Activated B cell treated with CpG ODN at 0.5 μM for 24 hours (primary cell): ENCODE measurements at places on chromosomes 4 and X.

DNA sequence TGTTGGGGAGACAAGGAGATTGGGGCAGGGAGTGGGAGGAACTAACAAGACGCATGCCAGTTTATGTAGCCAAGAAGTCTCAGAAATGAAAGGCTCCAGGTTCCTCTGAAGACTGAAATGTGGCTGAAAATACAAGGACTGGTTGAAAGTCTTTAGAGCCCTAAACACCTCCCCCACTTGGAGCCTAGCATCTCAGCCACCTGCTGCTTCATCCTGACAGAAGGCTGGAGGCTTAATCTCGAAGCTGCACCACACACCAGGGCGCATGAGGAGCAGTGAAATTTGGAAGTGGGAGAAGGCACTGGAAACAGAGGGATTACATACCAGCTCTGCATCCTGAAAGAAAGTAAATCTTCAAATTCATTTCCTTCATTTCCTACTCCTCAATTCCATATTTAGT lies 160.7 kb upstream of the FTHL17 start:
- H3K27ac ChIP-seq = no peak overlapping the region
- H3K4me3 ChIP-seq = no peak overlapping the region
- no peak for DNase-seq

DNA sequence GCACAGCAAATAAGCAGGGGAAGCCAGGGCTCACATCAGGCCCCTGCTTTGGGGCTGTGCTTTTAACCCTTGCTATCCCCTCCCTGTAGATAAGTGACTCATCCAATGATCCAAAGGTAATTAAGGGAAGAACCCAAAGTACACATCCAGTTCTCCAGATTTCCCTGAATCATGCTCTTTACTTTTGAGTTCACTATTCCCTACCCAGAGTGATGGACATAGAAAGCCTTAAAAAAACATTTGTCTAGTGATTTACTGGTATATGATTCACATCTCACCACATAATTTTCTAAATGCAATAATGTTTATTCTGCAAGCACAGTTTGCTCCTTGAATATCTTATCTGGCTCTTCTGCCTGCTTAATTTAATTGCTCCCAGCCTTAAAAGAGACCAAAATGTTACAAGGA lies 136.2 kb downstream of the PPP3CA start:
- no peaks in the 10 kb centered on the region for H3K27me3 ChIP-seq
- peaks cover 63% of the 10 kb centered on the region for H3K4me1 ChIP-seq
- no peaks in the 10 kb centered on the region for H3K36me3 ChIP-seq
- H3K4me3 ChIP-seq = no peak overlapping the region
- DNase-seq = no peak

DNA sequence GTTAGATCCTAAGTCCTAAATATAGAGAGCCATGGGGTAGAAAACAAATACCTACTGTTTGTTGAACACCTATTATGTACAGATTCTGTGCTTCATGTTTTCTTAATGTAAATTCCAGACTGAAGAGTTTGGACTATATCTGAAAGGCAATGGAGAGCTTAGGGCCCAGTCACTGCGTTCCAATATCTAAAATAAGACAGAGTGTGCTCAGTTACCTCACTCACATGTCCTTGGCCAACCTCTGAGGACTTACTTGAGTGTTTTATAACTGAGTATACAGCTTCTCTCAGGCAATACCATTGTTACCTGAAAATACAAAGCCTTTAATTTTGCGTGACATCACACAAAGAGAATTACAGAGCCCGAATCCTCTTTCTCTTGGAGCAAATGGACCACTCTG lies 53.2 kb downstream of the GRIA3 start:
- no peaks in the 10 kb centered on the region for H3K4me1 ChIP-seq
- H3K4me3 ChIP-seq = no peak overlapping the region
- no peaks in the 10 kb centered on the region for H3K27me3 ChIP-seq
- H3K36me3 ChIP-seq = no peaks in the 10 kb centered on the region
- no peak for DNase-seq

DNA sequence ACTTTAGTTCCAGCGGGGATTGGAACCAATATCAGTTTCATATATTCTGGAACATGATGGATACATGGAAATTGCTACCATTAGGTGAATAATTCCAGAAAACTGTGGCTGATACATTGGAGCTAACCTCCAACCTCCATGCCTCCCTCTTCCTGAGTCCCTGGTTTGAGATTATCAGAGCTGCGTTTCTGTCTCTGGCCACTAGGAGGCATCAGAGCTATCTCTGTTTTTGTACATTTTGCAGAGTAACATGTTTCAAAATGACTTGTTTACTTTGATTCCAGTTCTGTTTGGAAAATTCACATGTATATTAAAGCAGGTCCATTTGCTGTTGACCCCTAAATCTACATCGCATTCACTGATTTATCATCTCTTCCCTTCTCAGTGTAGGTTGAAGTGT lies 2.4 kb upstream of the RAB40AL start:
- no peak for DNase-seq
- H3K27me3 ChIP-seq = no peaks in the 10 kb centered on the region
- H3K36me3 ChIP-seq = no peaks in the 10 kb centered on the region

GRCh38 chrX:148867596-148867995 lies 367.2 kb downstream of the AFF2 start:
- no peaks in the 10 kb centered on the region for H3K36me3 ChIP-seq
- no peaks in the 10 kb centered on the region for H3K27me3 ChIP-seq
- no peak overlapping the region for H3K27ac ChIP-seq
- H3K4me3 ChIP-seq = no peak overlapping the region

DNA sequence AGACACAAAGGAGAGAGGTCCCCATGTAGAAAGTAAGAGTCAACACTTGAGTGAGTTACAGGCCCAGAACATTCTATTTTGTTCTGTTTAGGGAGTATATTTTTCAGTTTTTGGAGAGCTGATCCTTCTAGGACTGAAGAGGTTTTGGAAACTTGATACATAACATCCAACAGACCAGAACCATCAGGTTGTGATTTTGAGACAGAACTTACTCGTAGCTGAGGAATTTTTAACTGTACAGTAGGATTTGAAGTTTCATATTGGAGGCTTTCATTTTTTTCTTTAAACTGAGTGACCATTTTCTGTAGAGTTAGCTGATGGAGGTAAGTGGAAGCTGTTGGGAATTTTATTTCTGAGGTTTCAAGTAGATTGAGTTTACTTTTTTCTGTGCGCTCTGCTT lies 73.3 kb downstream of the NCAPG start:
- no peak for DNase-seq
- no peak overlapping the region for H3K4me3 ChIP-seq
- no peaks in the 10 kb centered on the region for H3K27me3 ChIP-seq
- H3K27ac ChIP-seq = no peak overlapping the region
- H3K36me3 ChIP-seq = peaks cover 17% of the 10 kb centered on the region
- no peaks in the 10 kb centered on the region for H3K4me1 ChIP-seq

- no peaks in the 10 kb centered on the region for H3K27me3 ChIP-seq
- H3K27ac ChIP-seq = no peak overlapping the region
- H3K4me1 ChIP-seq = no peaks in the 10 kb centered on the region
- no peak overlapping the region for H3K4me3 ChIP-seq
- no peaks in the 10 kb centered on the region for H3K36me3 ChIP-seq
Observed at GRCh38 chrX:6184900-6185515, 43.7 kb downstream of the NLGN4X start.

DNA sequence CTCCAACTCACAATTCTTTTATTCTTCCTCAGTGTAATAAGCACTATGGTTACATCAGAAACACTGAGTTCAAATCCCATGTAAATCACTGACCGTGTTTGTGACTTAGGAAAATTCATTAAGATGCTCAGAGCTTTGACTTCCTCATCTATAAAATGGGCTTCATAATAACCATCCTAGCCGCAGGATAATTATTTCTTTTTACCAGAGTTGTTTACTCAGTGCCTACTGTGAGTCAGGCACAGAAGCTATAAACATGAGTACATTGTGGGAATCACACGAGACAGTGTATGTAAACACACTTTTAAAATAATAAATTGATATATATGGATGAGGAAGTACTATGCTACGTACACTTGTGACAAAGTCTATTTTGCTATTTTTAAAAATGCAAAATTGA lies 296.3 kb upstream of the TENM3 start:
- H3K4me3 ChIP-seq = no peak overlapping the region
- H3K27ac ChIP-seq = no peak overlapping the region
- no peaks in the 10 kb centered on the region for H3K36me3 ChIP-seq
- no peaks in the 10 kb centered on the region for H3K27me3 ChIP-seq
- H3K4me1 ChIP-seq = no peaks in the 10 kb centered on the region

- peaks cover 68% of the 10 kb centered on the region for H3K4me1 ChIP-seq
- peak overlapping the region; percentile 72 for H3K27ac ChIP-seq
- no peak for DNase-seq
- no peak overlapping the region for H3K4me3 ChIP-seq
- no peaks in the 10 kb centered on the region for H3K36me3 ChIP-seq
- H3K27me3 ChIP-seq = no peaks in the 10 kb centered on the region
Observed at GRCh38 chr4:78645853-78646757, 94.5 kb downstream of the ANXA3 start.

- peaks cover 31% of the 10 kb centered on the region for H3K4me1 ChIP-seq
- H3K36me3 ChIP-seq = peaks cover 4% of the 10 kb centered on the region
- H3K27me3 ChIP-seq = no peaks in the 10 kb centered on the region
- H3K27ac ChIP-seq = no peak overlapping the region
- DNase-seq = no peak
Observed at GRCh38 chr4:120070196-120070595, 3.5 kb upstream of the MAD2L1 start.

DNA sequence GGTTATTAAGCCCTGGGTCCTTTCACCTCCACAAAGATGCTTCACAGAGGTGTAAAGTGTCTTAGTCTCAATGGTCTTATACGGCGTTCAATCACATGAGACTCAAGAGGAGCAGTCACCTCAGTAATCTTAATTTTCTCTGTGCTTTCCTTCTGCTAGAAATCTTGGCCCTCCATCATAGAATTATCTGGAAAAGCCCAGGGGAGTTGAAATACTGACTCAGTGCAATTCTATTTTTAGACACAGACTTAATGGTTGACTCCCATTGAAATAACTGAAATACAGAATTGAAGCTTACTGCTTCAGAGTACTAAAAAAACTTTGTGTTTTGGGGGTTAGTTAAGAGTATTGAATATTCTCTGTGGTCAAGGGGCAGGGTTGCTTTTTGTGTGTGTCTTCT lies 94.5 kb upstream of the IL15 start:
- H3K4me1 ChIP-seq = no peaks in the 10 kb centered on the region
- no peaks in the 10 kb centered on the region for H3K27me3 ChIP-seq
- no peaks in the 10 kb centered on the region for H3K36me3 ChIP-seq
- no peak overlapping the region for H3K27ac ChIP-seq
